ENCODE measurements at places on chromosomes 3 and 15. TPM values are rescaled to one million over a fixed set of nuclear protein-coding genes. Genes with fewer than 3 reads are reported as not detected.

The RHCG gene
- not detected for polyA plus RNA-seq

The PFKFB4 gene
- polyA plus RNA-seq = 6.7 TPM

The RTP3 gene
- not detected for polyA plus RNA-seq

The IQGAP1 gene
- 51.8 TPM for polyA plus RNA-seq

The TTLL13 gene
- 0.06 TPM for polyA plus RNA-seq

The GRIP2 gene
- 0.26 TPM for polyA plus RNA-seq

The DGKG gene
- polyA plus RNA-seq = 0.12 TPM

The CGNL1 gene
- 0.23 TPM for polyA plus RNA-seq

The INO80 gene
- 5.2 TPM for polyA plus RNA-seq

The DUOXA2 gene
- not detected for polyA plus RNA-seq

The KY gene
- polyA plus RNA-seq = 1.9 TPM

The TEX55 gene
- polyA plus RNA-seq = not detected

The IGSF10 gene
- 15.3 TPM for polyA plus RNA-seq

The SENP8 gene
- polyA plus RNA-seq = 1.4 TPM

The IQCF5 gene
- polyA plus RNA-seq = not detected

The CHRFAM7A gene
- 0.53 TPM for polyA plus RNA-seq

The CIB1 gene
- polyA plus RNA-seq = 87.9 TPM

The GOLGA6D gene
- polyA plus RNA-seq = 0.02 TPM

The COL6A6 gene
- not detected for polyA plus RNA-seq

The RLBP1 gene
- polyA plus RNA-seq = not detected

The KNL1 gene
- polyA plus RNA-seq = 2.0 TPM

The CMTM8 gene
- 7.9 TPM for polyA plus RNA-seq

The ITPKA gene
- polyA plus RNA-seq = 2.2 TPM

The NMNAT3 gene
- not detected for polyA plus RNA-seq

The SNTN gene
- not detected for polyA plus RNA-seq

The MRPL46 gene
- polyA plus RNA-seq = 33.8 TPM

The CCDC54 gene
- polyA plus RNA-seq = not detected

The VPS8 gene
- polyA plus RNA-seq = 12.8 TPM

The DLEC1 gene
- polyA plus RNA-seq = 0.02 TPM

The IL17RD gene
- polyA plus RNA-seq = 2.4 TPM

The SMAD6 gene
- 3.8 TPM for polyA plus RNA-seq

The ZNF592 gene
- 8.7 TPM for polyA plus RNA-seq

The GOLIM4 gene
- polyA plus RNA-seq = 38.3 TPM

The TLR9 gene
- polyA plus RNA-seq = not detected

The PLSCR4 gene
- 0.05 TPM for polyA plus RNA-seq

The SPRED1 gene
- polyA plus RNA-seq = 4.4 TPM

Measured in SK-N-SH (cell line).